ENCODE measurements at places on chromosomes 4 and X.

DNA sequence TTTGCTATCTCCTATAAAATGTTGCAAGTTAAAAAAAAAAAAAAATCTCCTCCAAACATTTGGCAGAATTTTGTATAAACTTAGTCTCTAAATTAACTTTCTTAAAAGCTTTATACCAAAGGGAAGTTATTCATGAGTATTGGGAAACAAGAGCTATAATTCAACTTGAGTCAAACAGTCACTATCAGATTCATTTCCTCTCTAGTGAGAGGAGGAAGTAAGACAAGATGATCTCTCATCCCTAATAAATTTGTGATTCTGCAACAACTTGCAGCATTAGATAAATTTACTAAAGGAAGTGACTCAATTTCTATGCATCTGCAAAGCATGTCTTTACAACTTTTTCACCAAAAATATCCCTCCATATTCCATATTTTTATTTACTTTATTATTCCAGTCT is 135.4 kb upstream of the GNPDA2 start:
- no peak for DNase-seq

DNA sequence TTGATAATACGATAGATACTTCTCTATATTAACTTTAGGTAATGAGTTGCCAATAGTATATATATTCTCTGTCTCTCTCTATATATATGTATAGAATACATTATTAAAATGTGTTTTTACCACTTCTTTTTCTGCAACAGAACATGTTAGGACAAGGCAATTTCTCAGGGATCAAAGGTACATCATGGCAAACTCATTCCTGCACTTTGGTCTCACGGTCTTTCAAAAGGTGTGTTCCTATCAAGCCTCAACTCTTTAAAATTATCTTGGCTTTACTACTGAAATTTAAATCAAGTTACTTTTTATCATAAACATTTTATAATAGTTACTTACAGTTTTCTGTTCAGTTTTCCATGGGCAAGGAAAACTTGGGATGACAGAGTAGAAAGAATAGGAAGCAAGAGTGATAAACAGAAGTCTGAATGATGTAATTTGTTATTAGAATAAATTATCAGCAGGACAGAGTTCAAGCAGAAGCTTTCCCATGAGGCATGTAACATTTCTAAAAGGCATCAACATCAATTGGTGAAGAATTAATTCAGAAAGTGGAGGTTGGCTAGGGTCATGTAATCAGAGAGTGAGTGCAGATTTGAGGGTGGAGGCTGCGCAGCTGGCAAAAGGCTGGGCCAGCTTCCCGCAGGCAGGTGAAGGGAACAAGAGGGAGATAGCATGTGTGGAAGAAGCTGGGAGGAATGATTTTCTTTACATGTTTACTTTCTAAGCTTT is 59.7 kb upstream of the LRAT start:
- no peak for DNase-seq

GRCh38 chr4:38621028-38621684 is 42.8 kb upstream of the KLF3 start:
- peak; percentile 35 for DNase-seq

- DNase-seq = no peak
Observed at GRCh38 chr4:3406021-3406420, 35.7 kb upstream of the HGFAC start.

DNA sequence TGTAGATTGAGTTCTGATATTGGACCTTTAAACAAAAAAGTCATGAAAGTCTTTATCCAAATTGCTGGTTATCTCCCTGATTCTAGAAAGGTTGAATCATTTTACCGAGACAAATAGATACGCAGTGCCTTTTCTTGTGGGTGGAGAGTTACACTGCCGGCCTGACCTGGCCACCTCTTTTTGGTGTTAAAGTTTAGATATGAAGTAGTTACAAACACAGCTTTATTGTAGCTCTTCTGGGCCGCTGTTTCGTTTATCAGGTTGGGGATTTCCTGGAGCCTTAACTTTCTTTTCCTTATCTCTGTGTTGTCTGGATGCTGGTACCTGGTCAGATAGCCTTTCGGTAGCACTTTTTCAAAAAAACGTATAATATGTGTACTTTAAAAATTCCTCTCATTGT is 31.0 kb downstream of the FNIP2 start:
- DNase-seq = no peak

- DNase-seq = no peak
Observed at GRCh38 chr4:116953947-116954346, 131.4 kb downstream of the TRAM1L1 start.

GRCh38 chrX:130829526-130830515 is 73.2 kb downstream of the ENOX2 start:
- DNase-seq = no peak

GRCh38 chr4:3022651-3023050 is 51.7 kb downstream of the HTT-AS start:
- no peak for DNase-seq

DNA sequence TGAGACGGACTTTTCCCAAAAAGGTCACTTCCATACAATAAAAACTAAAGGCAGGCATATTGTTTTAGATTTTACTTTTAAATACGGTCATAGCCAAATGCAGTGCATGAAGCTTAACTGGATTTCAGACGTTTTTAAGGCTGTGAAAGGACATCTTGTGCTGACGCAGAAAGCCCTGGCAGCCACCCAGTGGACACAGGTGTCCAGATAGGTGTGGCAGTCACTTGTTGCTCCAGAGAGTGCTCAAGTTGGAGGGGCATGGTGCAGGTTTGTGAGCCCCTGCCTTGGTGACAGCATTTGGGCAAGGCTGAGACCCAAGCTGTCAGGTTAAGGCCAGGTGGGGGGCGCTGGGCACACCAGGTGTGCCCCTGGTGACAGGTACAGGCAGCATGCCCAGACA is 135.8 kb upstream of the TBL1X start:
- no peak for DNase-seq

DNA sequence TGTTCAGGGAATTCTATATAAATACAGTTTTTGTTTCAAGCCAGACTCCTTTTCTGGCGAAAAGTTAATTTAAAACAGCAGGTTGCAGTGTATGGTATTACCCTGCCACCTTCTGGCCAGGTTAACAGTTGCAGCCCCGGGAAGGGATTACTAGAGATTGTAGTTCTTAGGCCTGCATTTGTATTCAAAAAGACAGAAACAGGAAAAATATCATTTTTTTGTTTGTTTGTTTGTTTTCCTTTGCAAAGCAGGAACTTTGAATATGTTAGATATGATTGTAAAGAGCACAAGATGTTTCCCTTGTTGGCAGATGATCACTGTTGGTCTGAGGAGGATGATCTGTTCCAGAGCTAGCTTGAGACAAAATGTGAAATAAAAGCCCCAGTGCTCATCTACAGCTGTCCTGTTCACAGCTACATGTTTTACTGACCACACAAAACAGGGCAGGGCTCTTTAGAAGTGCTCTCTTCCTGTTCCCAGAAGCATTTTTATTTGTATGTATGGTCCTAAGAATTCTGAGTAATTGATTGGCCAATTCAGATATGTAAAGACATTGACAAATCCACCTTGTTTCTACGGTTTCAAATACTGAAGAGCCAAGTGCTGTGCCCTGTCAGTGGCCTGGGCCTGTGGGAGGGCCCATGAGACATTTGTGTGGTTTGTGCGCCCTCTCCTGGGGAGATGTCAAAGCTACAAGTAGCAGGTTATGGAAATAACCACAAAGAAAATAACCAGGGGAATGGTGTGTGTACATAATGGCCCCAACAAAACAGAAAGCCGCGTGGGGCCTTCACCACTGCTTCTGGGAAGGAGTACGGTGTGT is 57.9 kb downstream of the CLDN22 start:
- DNase-seq = peak; percentile 47

GRCh38 chr4:165537028-165537648 is 158.3 kb downstream of the CPE start:
- DNase-seq = no peak

GRCh38 chr4:183158062-183158461 is 59.0 kb downstream of the WWC2 start:
- no peak for DNase-seq

DNA sequence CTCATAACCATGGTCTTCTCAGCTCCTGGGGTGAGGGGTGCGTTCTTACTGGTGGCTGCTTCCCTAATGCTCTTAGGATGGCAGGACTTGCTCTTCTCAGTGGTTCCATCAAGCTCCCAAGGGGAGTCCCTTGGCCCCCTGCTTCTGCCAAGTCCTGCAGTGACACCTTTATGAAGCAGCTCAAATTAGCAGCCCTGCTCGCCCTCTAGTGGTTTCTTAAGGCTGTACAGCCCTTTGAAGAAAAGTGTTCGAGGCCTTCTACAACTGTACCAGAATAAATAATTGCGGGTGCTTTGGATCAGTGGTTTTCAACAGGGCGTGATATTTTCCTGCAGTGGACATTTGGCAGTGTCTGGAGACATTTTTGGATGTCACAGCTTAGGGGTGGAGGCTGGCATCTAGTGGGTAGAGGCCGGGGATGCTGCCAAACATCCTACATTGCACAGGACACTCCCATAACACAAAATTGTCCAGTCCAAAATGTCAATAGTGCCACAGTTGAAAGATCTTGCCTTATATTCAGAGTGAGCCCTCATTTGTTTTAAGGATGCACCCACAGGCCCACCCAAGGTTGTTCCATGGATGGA is 204.7 kb upstream of the S100G start:
- DNase-seq = no peak

DNA sequence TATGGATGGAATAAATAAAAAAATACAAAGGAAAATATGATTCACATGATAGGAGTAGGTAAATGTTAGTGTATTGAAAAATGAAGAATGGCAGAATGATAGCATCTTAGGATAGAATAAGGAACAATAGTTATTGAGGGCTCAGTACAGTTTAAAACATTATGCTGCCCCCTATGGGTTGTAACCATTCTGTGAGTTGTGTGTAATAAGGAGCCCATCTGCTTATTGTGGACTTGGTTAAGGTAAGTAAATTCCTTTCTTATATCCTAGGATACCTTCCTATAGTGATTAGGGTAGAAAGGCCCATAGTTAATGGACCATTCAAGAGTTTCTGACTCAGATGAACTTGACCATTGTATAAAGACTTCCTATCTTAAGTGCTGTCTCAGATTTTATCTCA is 195.8 kb downstream of the PDHA2 start:
- DNase-seq = no peak

- DNase-seq = no peak
Observed at GRCh38 chr4:16225167-16225862, 956 bp downstream of the TAPT1 start.

GRCh38 chr4:8071766-8072165 is 86.8 kb downstream of the ABLIM2 start:
- no peak for DNase-seq

DNA sequence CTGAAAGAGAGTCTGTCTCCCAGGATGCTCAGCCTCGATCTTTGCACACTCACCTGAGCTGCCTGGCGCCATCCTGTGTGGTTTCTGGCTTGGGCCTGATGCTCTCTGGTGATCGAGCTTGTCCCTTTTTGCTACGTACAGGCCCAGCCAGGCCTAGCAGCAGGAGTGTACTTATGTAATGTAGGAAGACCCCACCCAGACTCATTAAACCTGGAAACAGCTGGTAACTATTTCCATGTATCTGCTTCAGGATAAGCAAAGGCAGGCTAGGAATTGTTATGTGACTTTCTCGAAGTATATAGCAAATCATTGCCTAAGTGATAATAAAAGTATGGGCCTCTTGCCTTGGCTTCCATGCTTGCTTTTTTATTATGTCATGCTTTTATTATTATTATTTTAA is 18.6 kb upstream of the ARSJ start:
- no peak for DNase-seq

GRCh38 chrX:40273356-40274050 is 175.7 kb upstream of the BCOR start:
- no peak for DNase-seq

DNA sequence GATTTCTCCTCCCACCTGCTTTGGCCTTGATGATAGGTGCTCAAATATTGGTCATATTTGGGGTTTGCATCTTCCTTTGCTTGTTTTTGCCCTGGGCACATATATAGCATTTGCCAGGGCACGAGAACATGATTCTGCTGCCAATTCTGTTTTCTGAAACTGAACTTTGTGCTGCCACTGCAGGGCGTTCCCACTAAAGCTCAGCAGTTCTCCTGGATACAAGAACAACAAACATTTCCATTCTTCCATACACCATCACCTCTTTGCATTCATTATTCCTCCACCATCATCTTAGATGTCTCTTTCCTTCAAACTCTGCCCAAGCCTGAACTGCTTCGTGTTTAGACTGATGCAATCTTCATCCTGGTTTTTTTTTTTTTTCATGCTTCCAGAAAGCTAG is 36.3 kb upstream of the GATB start:
- no peak for DNase-seq

GRCh38 chr4:155908187-155909139 is 5.0 kb downstream of the TDO2 start:
- DNase-seq = no peak

DNA sequence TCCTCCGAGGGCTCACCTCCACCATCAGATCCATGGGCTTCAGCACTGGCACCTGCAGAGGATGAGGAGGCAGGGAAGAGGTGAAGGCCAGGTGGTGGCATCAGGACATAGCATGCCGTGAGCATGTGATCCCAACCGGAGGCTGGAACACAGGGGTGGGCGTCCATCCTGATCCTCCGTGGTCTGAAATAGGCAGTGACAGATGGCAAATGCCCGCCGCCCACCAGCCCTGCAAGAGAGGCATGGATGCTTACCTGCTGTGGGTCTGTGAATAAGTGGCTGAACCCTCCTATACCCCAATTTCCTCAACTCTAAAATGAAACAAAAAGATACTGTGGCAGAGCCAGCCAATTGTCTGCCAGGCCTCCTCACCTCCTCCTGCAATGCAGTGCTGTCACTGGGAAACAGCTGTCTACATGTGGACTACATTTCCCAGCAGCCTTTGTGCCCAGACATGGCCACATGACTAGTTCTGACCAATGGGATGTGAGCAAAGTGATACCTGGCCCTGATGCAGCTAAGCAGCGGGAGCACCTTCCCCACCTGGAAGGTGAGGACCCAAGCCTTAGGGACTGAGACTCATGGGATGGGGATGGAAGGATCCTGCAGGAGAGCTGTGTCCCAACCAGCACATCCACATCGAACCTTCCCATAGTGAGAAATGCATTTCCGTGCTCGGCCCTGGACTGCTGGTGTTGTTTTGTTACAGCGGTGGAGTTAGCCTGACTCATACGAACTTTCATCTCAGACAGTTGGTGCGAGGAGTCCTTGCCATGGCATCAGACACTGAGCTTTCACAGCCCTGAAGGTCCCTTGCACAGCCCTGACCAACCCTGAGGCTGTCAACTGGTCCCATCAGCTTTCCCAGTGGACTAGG is 99.5 kb downstream of the PPP2R2C start:
- DNase-seq = peak; percentile 7

DNA sequence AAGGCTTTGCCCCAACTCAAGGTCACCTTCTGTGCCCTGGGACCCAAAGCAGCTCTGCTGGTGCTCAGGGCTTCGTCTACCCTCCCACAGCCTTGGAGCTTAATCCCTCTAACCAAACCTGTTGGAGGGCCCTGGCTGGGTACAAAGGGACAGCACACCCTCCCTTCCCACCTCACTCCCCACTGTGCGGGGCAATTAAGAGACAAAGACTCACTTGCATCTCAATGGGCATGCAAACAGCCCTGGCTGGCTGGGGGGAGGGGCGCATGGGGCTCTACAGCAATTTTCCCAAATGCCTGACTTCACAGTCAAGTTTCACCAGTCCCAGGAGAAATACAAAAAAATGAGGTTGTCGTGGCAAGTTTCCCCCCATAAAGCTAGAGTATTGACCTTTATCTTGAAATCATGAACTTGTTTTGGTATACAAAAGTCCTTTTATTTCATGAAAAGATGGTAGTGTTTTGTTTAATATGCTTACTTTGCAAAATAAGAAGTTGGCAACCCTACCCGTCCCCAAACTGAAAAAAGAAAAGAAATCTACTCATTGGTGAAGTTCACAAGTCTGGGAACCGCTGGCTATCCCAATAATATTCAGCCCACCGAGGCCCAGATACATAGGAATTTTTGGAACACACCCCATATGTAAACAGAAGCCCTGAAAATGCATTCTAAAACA is 4.1 kb upstream of the CD99L2 start:
- peak; percentile 76 for DNase-seq
